ENCODE measurements at places on chromosomes 7 and 10.

- DNase-seq, result no peak
These were observed 124.5 kb downstream of the PRPF18 start for GRCh38 chr10:13711291-13711690.

- DNase-seq, result no peak
These were observed 115.2 kb upstream of the RAB18 start for GRCh38 chr10:27388761-27389399.

- DNase-seq, result no peak
These were observed 19.6 kb downstream of the SEMA3E start for GRCh38 chr7:83629117-83629880.

DNA sequence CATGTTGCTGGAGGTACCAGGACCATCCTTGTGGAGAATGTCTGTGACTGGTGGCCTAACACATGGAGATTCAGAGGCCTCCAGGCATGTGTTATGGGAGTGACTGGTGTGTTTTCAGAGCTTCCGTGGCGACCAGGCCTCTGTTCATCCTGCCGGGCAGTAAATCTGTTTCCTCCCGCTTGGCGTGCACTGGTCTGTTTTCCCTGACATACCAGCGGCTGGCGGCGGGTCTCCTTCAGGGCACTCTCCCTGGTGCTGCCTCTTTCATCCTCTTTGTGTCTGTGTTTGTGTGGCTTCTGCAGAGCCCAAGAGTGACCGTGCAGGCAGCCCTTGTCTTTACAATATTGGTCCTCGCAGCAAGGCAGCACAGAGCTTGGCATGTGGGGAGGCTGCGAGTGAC is 385.1 kb upstream of the MKI67 start:
- no peak for DNase-seq

- DNase-seq, result peak; percentile 33
These were observed 85.2 kb downstream of the HGF start for GRCh38 chr7:81684514-81685269.

DNA sequence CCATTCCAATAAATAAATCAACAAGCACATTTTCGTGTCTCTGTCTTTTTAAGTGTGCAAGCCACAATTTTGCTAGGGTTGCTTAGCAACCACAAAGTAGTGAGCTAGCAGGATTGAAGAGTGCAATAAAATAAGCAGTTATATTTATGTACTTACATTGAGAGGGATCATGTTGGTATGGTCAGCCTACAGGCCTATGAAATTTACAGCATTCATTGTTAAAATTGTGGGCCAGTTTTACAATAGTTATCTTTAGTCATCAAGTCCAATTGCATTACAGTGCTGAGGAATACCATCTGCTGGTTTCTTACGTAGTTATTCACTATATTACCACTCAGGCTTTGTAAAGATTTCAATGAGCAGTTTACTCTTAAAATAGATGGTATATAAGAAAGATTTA is 192.5 kb upstream of the POT1 start:
- DNase-seq, result no peak

DNA sequence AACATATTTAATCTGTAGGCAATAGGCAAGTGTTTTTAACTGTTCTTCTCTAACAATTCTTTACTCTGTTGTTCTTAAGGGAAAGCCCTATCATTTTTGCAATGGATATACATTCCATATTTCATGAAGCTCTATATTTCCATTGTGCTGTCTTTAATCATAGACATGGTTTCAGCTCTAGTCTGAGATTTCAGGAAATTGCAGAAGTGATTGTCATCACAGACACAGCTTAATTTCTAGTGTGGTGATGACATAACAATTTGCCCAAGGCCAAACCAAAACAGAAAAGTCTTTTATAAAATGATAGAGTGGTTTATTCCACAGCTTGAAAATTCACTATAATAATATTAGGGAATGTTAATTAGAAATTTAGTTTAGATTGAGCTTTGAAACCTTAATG is 494.1 kb upstream of the SEMA3A start:
- no peak for DNase-seq

DNA sequence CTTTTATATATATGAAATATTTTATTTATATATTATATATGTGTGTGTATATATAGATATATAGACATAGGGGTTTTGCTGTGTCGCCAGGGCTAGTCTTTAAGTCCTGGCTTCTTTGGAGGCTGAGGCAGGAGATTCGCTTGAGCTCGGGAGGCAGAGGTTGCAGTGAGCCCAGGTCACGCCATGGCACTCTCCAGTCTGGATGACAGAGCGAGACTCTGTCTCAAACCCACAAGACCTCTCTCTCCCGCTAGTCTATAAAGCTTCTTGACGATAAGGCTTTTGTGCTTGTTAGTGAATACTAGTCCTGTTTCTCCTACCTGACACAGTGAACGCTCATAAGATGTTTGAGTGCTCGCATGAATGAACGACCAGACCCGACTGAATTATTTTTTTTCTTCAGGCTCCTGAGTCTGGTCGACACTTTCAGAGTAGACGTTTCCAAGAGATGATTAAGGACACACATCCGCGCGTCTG is 577 bp upstream of the DDX21 start:
- DNase-seq, result no peak

DNA sequence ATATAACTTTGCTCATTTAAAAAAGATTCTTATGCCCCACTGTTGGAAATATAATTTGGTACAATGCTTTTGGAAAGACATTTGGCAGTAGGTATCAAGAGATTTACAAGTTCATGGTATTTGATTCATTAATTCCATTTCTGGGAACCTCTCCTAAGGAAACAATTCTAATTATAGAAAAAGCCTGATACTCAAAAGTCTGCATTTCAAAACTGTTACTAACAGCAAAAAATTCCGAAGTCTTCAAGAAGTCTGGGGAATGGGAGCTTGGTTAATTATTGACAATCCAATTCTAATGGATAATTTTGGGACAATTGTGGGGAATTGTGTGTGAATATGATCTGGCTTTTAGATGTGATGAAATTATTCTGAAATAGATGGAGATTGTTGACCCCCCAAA is 59.6 kb downstream of the HDAC9 start:
- no peak for DNase-seq

DNA sequence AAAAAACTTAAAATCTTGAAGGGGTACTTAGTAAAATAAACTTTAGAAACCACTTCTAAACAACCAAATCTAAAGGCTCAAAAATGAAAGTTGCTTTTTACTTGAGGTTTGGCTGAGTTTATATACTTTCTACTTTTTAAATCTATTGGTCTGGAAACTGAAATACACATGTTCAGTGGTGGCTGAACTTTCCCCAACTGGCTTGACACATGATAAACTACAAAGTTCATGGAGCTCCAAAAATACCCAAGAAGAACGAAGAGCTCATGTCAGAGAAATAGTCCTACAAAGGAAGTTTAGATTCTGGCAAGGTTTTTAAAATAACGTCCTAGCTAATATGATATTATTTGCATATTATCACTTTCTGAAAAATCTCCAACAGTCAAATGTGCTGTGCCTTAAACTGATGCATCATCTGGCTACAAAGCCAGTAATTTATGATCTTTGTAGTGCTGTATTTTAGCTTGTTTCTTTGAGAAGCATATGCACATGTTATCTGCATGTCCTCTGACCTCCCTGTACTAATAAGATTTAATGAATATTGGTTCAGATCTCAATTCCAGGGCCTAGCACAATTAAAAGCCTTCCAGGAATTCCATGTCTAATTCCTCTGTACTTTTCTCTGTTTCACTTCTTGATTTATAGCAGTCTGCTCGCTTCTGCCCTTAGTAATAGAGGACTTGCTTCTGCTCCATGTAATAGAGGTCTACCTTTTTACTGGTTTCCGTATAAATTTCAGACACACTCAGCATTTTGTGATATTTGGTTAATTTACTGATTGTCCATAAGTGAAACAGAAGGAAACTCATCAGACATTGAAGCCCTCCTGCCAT is 28.2 kb downstream of the SEMA3C start:
- DNase-seq, result no peak

GRCh38 chr7:104980841-104981671 is 32.9 kb upstream of the KMT2E start:
- peak; percentile 30 for DNase-seq

DNA sequence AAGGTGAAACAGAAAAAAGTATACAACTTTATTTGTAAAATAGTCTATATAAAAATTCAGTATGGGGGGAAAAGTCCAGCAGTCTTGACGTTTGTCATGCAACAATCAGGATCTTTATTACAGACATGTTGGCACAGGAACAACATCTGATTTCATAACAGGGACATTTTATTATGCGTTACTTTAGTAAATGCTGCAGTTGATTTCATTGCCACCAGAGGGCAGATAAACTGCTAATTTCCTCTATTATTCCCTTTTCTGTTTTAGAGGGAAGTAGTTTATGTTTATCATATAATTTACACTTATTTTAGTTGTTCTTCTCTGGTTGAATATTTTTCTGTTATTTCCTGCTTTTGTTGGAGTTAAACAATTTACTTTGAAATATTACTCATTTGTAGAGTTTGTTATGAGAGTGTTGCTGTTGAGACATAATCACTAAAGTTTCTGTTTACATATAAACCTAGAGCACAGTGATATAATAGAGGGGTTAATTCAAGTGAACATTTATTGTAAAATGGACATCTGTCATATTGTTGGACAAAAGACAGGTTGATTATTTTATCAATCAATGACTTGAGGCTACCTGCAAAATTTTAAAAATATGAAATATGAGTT is 3.3 kb downstream of the PLXDC2 start:
- DNase-seq, result peak; percentile 18

GRCh38 chr7:92634924-92635519 is 44.8 kb upstream of the FAM133B start:
- no peak for DNase-seq

DNA sequence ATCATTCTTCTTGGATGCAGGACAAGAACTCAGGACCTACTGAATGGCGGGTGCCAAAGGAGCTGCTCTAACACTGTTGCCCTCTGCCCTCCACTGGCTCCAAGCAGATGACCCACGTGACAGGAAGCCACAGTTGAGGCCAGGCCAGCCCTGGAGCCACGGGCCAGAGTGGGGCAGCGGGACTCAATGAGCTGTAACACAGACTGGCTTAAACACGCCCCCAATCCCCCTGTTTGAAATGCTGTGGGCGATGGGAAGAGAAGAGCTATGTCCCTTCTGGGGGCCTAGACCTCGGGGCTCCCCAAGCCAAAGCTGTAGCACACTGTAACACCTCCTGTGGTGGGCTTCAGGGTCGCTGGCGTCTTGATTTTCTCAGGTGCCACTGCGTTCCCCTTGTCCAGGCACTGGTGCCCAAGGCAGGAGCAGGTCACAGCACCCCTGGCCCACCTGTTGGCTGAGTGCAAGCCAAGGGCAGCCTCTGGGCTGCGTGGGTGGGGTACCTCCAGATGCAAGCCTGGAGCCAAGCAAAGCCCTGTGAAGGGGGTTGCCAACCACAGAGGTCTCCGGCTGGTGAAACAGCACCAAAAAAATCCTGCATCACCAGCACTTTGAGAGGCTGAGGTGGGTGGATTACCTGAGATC is 18.6 kb upstream of the ZMIZ2 start:
- no peak for DNase-seq

DNA sequence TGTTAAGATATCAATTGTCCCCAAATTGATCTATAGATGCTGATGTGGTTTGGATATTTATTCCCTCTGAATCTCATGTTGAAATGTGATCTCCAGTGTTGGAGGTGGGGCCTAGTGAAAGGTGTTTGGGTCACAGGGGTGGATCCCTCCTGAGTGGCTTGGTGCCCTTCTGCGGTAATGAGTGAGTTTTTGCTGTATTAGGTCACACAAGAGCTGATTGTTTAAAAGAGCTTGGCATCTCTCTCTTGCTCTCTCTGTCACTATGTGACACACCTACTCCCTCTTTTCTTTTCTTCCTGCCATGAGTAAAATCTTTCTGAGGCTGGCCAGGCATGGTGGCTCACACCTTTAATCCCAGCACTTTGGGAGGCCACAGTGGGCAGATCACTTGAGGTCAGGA is 98.2 kb upstream of the KAT6B start:
- DNase-seq, result no peak

DNA sequence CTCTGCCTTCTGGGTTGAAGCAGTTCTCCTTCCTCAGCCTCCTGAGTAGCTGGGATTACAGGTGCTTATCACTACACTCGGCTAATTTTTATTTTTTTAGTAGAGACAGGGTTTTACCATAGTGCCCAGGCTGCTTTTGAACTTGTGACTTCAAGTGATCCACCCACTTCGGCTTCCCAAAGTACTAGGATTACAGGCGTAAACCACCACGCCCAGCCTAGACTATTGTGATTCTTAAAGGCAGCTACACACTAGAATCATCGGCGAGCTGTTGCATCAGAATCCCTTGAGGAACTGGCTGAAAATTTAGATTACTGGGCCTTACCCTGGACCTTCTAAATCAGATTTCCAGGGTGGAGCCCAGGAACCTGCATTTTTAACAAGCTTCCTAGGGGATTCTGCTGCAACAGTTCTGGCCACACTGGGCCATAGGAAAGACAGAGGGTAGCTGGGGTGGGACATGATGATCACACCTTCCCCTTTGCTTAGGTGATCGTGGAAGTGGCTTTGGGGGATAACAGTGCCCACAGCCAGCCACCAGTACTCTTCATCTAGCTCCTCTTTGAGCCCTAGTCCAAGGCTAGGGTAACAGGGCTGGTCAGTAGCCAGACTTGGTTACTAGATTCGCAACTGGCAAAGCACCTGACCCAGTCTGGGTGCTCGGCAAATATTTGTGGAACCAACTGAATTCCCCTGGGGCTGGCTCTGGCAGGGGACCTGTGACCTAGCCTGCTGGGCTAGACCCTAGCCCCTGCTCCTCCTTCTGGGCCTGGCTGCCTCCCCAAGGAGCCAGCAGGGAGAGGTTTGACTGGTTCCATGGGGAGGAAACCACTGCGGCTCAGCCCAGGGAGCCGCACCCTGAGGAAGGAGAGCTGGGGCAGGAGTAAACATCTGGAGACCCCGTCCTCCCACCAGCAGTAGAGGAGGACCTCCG is 67.1 kb upstream of the DUSP5 start:
- DNase-seq, result no peak

DNA sequence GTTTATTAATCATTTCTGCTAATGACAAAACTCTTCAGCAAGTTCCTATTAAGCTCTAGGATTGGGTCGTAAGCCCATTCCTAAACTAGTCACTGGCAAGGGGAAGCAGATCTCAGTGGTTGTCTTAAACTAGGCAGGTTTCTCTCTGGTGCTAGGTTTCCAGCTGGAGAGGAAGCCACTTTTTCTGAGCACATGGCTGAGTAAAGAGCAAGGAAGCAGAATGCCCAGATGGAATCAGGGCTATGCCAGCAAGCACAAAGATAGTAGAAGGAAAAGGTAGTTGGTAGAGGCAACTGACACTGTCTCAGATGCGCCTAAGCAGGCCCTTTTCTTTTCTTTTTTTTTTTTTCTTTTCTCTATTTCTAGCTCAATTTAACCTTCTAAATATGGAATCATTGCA is 224.9 kb downstream of the EXOC4 start:
- no peak for DNase-seq

DNA sequence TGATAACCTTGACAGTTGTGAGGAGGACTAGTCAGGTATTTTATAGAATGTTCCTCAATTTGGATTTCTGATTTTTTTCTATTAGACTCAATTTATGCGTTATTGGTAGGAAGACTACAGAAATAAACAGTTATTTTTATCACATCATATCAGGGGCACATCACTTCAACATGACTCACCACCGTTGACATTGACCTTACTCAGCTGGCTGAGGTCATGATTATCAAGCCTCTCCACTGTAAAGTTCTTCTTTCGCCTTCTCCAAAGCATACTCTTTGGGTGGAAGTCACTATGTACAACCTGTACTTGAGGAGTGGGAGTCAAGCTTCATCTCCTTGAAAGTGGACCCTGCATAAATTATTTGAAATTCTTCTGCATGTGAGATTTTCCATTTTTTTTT is 194.3 kb upstream of the IGFBP3 start:
- no peak for DNase-seq

GRCh38 chr7:34338961-34339526 is 319.0 kb upstream of the NPSR1 start:
- no peak for DNase-seq
